NCI-H2081 treated with DMSO at 0.1 percent for 48 hours (cell line): ENCODE measurements at places on chromosomes 1 and 21.

GRCh38 chr1:207811319-207811718, 59.5 kb downstream of the CD46 start:
- DNase-seq = no peak

DNA sequence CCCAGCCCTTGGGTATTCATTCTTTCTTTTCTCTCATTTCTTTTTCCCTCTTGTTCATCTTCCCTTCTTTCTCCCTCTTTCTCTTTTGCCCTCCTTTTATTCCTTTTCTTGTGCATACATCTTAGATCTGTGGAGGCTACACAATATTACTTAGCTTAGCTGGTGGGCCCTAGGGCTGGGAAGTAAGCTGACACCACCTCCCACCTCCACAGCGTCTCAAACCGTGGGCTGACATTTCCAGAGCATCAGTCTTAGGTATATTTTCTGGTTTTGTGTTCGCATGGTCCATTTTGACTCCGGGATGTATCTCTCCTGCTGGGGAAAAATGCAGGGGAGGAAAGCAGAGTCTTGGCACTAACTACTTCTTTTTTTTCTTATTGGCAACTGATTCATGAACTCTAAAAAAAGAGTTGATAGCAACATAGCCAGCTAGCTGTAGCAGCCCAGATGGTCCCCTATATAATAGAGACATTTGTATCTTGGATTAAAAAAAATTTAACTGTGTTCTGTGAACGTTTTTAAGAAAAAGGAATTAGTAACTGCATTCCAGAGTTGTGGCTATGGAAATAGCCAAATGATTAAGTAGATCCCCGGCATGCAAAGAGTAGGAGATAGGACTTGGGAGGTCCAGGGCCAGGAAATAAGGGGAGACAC, 15.5 kb downstream of the CNIH3 start:
- DNase-seq = no peak

- DNase-seq = no peak
Measured at GRCh38 chr21:40512590-40512989, 334.4 kb downstream of the DSCAM start.

GRCh38 chr1:196651637-196652215, at the start of gene CFH:
TSS of gene CFH (plus strand) at chr1:196652043. CDS start at chr1:196652118, 75 bp downstream.
- no peak for DNase-seq

GRCh38 chr1:88009916-88010315, 674.2 kb upstream of the PKN2 start:
- DNase-seq = no peak

- no peak for DNase-seq
Measured at GRCh38 chr1:157695417-157695816, 5.2 kb downstream of the FCRL3 start.

- DNase-seq = no peak
Measured at GRCh38 chr1:119367432-119368124, 1.0 kb upstream of the HAO2 start.

DNA sequence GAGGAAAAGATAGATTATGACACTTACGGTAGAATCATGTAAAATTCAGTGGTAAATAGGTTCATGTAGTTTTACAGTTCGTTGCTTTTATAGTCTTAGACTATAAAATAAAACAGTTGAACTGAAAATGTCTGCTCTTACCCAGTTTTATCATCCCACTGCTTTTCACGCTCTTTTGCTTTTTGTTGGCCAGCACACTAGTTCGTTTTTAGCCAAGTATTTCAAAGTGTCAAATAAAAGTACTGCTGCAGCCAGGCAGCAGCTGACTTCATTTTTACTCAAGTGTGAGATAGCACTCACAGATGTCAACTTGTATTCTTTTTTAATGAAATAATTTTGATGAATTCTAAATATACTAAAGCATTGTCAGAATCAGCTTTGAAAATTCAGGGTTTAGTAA, 18.5 kb upstream of the BTG3 start:
- no peak for DNase-seq

DNA sequence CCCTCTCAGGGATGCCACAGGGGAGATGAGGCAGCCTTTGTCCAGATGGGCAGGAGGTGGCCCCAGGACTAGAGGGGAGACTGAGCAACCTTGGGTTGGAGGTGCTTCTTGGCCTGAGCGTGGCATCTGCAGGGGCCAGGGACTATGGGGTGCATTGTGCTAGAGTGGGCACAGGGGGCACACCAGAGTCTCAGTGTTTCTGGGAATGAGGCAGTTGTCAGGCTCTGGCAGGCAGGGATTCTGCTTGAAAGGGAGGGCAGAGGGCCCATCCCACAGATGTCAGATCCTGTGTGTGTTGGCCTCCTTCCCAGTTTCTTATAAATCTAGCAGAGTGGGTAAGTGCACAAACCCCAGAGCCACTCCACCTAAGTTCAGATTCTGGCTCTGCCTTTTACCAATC, 13.7 kb downstream of the LGR6 start:
- DNase-seq = no peak

- DNase-seq = no peak
Measured at GRCh38 chr1:25610822-25611630, 5.6 kb upstream of the MAN1C1 start.

GRCh38 chr1:41626616-41627375, 142.3 kb upstream of the EDN2 start:
- no peak for DNase-seq

GRCh38 chr1:95382000-95382786, 148.2 kb downstream of the RWDD3 start:
- DNase-seq = no peak

GRCh38 chr21:40752125-40752524, 94.8 kb downstream of the DSCAM start:
- no peak for DNase-seq

GRCh38 chr1:93007941-93008577, 46.8 kb upstream of the DIPK1A start:
- DNase-seq = no peak

DNA sequence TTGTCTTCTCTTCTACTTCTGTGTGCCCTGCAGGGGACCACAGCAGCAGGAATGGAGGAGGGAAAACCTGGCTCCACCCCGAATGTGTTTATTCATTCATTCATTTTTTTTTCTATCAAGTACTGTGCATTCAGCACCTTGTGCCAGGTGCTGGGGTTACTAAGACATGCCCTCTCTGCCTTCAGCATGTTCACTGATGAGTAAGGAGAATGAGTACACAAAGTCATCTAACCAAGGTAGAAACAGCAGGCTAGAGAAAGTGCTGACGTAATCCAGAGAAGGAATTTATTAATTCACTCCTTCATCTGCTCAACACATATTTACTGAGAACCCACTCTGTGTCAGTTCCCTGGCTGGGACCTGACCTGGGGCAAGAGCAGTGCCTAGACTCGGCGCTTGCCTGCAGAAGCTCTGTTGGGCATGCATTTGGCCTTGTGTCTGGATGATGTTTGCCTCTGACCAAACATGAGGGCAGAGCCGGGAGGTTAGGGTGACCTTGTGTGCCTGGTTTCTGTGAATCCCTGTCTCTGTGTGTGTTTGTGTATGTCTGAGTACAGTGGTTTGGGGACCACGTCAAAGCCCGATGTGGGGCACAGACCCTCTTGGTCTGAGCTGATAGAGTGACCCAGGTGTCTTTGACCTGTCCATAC, 3.3 kb upstream of the MYOG start:
- no peak for DNase-seq

- DNase-seq = no peak
Measured at GRCh38 chr1:237542525-237543418, 347.9 kb downstream of the ZP4 start.

- DNase-seq = no peak
Measured at GRCh38 chr1:150080784-150081183, 13.2 kb downstream of the VPS45 start.

GRCh38 chr1:13892671-13893325, 192.8 kb downstream of the PRDM2 start:
- DNase-seq = no peak

DNA sequence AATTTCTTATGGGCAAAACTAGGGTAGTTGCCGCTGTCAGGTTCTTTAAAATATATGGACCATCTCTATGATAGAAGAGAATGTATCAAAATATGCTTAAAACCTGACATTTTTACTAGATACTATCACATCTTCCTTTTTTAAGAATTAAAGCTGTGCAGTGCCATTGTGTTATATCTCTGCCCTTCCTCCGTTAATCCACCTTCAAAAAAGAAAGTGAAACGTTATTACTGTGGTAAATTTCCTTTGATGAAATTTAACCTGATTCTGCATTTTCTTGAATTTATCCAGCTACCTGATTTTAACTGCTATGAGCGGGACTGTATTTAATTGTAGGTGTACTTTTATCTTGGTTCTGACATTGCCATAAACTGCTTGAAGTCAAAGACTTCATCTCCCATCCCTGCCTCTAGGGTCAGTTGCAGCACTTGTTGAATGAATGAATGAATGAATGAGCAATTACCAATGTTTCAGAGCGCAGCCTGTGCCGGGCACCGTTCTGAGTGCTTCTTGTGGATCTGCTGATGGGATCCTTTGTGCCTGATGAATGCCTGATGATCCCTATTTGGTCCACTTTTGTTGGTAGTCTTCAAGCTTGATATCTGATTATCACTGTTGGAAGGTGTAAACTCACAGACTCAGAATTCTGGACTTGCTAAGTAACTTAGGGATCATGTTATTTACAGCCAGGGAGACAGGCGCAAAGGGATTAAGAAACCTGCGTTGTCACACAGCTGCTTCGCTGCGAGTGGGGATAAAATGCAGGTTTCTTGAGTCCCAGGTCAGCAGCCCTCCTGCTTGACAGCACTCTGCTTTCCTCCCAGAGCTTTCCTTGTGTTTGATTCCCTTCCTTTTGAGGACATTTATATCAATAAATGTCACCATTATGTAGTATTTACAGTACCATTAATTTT, 30.1 kb downstream of the SMYD2 start:
- no peak for DNase-seq

DNA sequence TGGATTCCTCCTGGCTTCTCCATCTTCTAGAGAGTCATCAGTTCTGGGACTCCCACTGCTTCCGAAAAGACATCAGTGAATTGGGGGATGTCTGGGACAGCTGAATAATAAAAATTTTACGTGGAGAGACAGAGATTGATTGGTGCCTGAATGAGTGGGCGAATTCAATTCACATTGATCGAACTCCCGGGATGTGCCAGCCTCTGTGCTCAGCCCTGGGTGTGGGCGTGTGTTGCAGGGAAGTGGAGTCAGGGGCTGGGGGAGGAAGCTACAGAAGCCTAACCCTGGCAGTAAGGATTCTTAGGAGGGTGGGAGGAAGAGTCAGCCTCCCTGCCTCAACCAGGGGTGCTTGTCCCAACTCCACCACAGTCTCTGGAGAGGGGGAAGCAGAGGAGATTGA, 18.0 kb upstream of the STUM start:
- no peak for DNase-seq
